Stimulated activated CD4-positive, alpha-beta T cell treated with anti-CD3 and anti-CD28 coated beads, TNF-alpha, amount 100 ng/mL, for 1 hour (primary cell): ENCODE measurements at places on chromosomes 12 and 14.

GRCh38 chr12:111458546-111459172 is 52.9 kb downstream of the SH2B3 start:
- no peak for DNase-seq

DNA sequence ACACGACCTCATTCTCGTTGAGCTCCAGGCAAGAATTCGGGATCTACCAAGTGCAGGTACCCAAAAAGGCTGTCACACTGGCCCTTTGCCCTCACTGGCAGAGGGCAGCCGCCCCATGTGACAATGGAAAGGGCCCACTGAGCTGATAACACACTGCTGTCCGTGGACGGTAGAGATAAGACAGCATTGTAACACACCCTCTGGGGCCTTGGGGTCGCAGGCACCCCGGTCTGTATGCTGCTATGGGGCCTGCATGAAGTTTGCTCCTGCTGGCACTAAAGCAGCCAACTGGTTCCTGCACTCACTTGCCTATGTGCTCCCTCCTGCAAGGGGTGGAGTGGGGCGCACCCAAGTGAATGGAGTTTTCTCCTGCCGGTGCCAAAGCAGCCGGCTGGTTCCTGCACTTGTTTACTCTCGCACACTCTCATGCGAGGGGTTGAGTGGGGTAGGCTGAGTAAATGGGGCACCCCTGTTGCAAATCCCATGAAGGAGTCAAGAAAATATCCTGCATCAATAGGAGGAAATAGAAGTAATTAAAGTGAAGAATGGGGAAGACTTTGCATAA is 477.9 kb downstream of the ATP23 start:
- DNase-seq, result no peak

DNA sequence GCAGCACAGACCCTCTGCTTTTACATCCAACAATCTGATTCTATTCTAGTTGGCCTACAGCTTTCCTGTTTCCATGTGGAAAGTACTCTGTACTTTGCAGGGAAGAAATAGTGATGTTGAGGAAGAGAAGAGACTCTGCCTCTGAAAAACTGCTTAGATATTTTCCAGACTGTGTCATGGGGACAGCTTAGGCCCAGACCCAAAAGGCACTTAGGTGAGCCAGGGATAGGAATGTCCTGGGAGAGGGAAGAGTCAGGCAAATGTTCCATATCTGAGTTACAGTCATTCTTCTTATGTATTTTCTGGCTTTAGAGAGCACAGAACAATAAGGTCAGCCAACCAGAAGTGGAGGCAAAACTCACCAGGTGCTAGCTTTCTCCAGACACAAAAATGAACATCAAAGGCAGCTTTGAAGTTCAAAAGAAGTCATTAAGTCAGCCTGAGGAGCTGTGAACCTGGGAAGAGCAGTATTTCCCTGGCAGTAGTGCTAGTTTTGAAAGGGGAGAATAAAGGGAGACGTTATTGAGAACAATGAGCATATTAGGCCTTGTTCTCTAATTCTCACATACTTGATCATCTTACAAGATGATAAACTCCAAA is 199.7 kb upstream of the LMNTD1 start:
- no peak for DNase-seq

- no peak for DNase-seq
Measured at GRCh38 chr12:131907379-131908091, 13.1 kb downstream of the ULK1 start.

GRCh38 chr12:129592449-129592848 is 311.4 kb downstream of the TMEM132D start:
- DNase-seq, result no peak

- DNase-seq, result no peak
Measured at GRCh38 chr14:104383996-104384775, 195.4 kb upstream of the C14orf180 start.

- DNase-seq, result no peak
Measured at GRCh38 chr14:75340921-75341320, 62.3 kb downstream of the FOS start.

DNA sequence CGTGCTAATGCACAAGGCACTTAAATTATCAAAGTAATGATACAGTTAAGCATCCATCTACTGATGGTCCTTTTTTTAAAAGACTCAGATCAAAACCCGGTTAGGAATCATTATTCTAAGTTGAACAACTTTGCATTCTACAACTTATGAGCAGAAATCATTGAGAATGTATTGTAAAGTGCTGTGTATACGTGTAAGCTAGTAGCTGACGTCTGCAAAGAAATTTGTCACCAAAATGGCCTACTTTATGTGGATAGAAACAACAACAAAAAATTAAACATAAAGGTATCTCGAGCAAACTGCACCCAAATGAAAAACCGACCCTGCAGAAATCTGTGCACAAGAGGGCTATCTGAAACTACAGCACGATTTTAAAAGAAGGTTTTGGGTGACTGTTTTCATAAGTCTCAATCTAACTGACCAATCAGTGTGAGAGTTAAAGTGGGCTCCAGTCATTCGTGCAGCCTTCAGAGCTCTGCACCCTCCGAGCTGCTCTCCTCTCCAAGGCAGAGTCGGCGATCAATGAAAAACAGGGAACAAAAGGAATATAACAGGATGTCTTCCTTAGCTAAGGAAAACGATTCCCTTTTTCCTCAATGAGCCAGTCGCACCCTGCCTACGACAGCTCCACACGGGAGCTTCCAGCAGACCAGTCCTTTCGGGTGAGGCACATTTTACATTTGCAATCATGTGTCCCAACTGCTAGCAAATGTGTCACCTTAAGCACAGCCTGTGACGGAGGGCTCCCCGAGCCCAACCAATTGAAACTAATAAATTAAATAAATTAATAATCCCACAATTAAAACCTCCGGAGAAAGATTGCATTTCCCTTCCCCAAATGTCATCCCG is 200.7 kb upstream of the FOXN3 start:
- DNase-seq, result no peak

GRCh38 chr12:39628836-39629235 is 9.2 kb upstream of the ABCD2 start:
- no peak for DNase-seq

DNA sequence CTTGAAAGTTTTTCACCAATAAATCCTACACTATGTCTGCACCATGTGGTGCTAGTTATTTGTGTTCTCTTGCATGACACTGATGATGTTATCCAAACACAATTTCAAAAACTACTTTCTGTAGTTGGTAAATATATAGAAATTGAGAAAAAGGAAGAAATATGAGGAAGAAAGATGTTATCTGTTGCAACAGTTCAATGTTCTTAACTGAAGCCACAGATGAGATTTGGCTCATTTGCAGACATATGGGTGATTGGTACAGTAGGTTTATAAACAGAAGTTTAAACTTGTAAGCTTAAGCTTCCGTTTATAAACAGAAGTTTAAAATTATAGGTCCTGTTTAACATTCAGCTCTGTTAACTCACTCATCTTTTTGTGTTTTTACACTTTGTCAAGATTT is at the start of gene CLEC12A:
CLEC12A (plus strand) TSS at position 229 of the 400 bp plus-strand sequence. CDS start 188 bp downstream, outside the sequence.
- DNase-seq, result no peak

- DNase-seq, result no peak
Measured at GRCh38 chr12:124523071-124523470, 44.3 kb downstream of the NCOR2 start.

DNA sequence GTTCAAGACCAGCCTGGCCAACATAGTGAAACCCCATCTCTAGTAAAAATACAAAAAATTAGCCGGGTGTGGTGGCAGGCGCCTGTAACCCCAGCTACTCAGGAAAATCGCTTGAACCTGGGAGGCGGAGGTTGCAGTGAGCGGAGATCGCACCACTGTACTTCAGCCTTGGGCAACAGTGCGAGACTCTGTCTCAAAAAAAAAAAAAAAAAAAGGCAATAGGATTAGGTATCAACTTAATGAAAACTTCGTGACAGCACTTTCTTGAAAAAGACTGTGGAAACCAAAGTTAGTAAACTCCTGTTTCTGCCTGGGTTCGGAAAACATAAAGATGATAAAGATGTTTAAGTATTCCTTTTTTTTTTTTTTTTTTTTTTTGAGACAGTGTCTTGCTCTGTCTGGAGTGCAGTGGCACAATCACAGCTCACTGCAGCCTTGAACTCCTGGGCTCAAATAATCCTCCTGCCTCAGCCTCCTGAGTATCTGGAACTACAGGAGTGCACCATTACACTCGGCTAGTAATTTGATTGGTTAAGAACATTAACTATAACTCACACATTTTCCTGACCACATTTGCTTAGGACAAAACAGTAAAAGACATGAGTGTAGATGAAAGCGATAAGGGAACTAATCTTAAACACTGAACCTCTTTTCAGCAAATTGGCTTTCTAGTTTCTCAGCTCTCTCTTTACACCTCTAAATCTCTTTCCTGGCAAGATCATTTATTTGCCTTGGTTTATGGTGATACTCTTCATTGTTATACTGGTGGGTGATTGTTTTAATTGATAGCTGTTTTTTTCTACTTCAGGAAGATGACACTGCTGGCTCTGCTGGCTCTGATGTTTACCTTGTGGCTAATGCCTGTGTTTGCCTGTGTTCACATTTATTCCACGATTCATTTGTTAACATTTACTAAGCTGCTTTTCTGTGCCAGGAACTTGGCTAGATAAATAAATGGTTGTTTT is 15.8 kb downstream of the HIF1A start:
- no peak for DNase-seq

DNA sequence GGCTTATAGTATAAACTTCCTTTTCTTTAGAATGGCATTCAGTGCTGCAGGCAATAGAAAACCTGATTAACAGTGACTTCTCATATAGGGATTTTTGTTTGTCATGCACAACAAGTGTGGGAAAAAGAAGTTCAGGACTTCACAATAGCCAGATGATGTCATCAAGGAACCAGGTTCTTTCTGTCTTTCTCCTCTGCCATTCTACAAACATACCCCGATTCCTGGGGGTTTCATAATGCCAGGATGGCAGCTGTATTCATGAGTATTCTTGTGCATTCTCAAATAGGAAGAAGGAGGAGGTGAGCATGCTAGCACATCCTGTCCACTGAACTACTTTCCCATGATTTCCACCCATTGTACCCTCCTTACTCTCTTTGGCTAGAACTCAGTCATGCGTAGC is 182.7 kb upstream of the EEA1 start:
- DNase-seq, result no peak

DNA sequence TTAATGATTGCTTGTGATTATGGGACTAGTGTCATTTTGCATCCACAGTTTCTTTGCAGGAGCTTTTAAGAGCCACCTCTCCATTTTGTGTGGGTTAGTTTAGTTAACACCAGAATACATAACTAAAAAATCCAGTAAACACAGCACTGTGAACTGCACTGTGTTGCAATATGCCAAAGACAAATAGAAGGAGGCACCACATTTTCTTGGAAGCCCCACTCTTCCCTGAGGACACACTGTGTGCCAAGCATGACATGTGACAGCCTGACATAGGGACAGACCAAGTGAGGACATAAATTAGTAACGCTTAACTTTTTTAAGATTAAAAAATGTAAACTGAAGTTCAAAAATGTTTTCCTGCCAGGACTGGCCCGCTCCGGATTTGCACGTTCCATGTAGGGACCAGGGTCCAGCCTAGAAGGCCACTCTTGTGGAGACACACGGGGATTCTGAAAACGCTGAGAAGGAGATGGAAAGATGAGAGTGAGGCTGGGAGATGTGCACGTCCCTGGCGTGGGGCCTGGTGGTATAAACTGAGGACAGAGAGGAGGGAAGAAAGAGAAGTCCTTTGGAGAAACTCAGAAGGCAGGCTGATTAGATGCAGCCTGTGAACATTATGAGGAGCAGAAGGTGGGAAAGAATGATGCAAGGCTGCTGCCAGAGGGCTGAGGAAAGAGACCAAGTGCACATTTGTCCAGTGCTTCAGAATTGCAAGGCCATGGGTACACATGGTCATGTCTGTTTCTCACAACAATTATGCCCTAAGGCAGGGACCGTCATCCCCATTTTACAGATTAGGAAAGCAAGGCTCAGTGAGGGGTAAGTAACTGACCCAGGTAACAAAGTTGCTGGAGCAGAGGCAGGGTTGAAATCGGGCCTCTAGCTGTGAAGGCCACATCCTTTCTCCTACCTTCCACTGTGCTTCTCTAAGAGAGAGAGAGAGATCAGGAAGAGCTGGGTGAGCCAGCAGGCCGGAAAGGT is 45.1 kb downstream of the ISCA2 start:
- no peak for DNase-seq
